ENCODE measurements at places on chromosomes 2 and 18. TPM values are rescaled to one million over a fixed set of nuclear protein-coding genes. Genes with fewer than 3 reads are reported as not detected.

- DNase-seq = no peak
These were observed 18.4 kb upstream of the B3GNT2 start for GRCh38 chr2:62177392-62178049.

GRCh38 chr2:189372688-189373257 is 68.5 kb upstream of the WDR75 start:
- DNase-seq = no peak

DNA sequence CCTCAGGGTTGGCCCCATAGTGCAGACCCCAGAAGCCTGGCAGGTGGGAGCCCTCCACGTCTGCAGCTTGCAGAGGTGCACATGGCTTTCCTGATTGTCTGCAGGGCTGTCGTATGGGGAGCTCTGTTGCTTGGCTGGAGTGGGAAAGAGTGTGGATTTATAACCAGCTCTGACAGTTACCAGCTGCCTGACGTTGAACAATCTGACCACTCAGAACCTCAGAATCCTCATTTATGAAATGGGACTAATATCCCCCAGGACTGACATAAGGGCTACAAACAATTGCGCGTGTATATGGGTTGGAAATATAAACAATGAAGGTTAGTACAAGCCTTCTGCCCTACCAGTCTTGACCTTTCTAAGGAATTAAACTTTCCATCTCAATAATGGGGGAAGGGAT is 13.9 kb upstream of the PXDN start:
- DNase-seq = no peak

- DNase-seq = no peak
These were observed 6.8 kb downstream of the COLEC11 start for GRCh38 chr2:3601561-3602271.

DNA sequence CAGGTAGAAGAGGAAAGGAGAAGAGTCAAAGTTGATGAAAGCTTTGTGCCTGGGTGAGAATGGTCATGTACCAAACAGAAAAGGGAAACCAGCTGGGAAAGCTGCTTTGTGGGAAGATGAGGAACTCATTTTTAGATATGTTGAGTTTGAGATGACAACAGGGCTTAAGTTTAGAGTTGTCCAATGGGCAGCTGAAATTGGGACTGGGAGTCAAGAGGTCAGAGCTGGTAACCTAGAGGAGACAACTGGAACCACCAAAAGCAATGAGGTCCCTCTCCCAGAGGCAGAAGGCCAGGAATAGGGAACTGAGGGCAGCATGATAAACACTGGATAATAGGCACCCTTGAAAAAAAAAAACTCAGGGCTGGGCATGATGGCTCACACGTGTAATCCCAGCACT is 48.8 kb downstream of the SLC4A1AP start:
- DNase-seq = no peak

DNA sequence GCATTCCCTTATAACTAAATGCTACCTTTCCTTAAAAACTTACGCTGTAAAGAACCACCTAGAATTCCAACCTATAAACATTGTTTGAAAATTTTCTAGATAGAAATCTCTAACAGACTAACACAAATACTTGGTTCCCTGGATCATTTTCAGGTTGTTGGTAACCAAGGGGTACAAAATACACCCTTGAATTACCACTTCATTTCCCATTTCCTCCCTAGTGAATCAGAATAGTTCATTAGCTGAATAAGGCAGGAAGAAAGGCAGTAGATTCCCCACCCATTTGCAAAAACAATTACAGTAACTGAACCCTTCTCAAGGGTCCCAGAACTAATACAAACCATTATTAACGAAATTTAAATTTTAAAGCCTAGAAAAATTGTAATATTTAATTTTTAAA is 5.5 kb downstream of the MEX3C start:
- DNase-seq = no peak

DNA sequence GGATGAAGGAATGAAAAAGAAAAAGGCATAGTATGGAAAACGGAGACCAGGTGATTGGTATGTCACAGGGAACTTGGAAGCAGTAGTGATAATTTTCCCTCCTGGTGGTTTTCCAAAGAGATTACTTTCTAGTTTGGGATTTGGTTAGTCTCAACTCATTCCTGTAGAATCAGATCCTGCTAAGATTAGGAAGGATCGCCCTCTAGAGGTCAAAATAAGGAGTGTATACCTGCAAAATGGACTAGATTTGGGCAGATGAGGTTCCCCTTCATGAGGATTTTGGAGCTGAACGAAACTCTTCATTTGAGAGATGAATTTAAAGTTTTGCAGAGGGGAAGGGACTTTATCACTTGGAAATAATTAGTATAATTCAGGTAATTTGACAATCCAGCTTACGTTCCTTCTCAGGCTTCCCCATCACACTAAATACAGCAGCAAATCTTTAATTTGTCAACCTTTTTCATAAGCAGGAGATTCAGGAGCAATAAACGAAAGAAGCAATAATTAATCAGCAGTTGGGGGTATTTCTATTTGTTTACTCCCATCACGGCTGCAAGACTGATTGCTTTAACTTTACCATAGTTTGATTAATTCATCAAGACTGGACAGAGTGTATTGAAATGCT is 65.2 kb downstream of the CCDC195 start:
- no peak for DNase-seq

GRCh38 chr2:155846259-155846658 is 486.3 kb downstream of the NR4A2 start:
- DNase-seq = no peak

- DNase-seq = no peak
These were observed 287.6 kb upstream of the ZNF521 start for GRCh38 chr18:25639596-25639995.

- DNase-seq = no peak
These were observed 935.6 kb upstream of the FANCL start for GRCh38 chr2:59176737-59177136.

- no peak for DNase-seq
These were observed 556.2 kb upstream of the ZEB2 start for GRCh38 chr2:145076085-145076484.

The RBKS gene
- total RNA-seq = 1.1 TPM
